AG04450 (cell line): ENCODE measurements at places on chromosomes 5 and 9. TPM values are rescaled to one million over a fixed set of nuclear protein-coding genes. Genes with fewer than 3 reads are reported as not detected.

DNA sequence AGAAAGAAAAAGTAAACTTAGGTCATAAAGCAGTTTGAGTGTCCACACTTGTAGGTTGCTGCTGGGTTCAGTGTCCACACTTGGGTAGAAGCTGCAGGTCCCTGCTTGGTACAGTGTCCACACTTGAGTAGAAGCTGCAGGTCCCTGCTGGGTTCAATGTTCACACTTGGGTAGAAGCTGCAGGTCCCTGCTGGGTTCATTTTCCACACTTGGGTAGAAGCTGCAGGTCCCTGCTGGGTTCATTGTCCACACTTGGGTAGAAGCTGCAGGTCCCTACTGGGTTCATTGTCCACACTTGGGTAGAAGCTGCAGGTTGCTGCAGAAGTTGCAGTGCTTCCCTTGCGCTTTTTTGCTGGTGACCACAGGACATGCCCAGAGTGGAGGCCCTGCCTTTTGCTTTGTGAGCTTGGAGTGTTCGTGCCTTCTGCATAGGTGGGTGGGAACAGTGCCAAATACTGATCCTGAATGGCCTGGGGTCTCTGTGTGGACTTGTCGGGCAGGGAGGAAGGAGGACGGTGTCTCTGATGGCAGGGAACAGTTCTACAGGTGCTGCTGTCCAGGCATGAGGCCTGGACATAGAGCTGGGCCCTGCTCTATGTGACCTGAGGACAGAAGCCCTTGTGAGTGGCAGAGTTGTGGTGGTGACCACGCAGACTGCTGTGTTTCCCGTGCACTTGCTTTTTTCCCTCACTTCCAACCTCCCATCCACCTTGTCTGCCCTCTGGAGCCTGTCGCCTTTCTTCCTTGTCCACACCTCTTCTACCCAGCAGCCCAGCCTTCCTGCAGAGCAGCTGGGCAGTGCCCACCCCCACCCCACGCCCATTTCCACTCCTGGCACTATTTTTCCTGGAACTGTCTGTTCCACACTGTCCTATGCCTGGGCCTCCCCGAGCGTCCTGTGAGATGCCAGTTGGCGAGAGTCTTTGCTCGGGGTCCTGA is 120.8 kb downstream of the EHMT1 start:
- no peak for DNase-seq

DNA sequence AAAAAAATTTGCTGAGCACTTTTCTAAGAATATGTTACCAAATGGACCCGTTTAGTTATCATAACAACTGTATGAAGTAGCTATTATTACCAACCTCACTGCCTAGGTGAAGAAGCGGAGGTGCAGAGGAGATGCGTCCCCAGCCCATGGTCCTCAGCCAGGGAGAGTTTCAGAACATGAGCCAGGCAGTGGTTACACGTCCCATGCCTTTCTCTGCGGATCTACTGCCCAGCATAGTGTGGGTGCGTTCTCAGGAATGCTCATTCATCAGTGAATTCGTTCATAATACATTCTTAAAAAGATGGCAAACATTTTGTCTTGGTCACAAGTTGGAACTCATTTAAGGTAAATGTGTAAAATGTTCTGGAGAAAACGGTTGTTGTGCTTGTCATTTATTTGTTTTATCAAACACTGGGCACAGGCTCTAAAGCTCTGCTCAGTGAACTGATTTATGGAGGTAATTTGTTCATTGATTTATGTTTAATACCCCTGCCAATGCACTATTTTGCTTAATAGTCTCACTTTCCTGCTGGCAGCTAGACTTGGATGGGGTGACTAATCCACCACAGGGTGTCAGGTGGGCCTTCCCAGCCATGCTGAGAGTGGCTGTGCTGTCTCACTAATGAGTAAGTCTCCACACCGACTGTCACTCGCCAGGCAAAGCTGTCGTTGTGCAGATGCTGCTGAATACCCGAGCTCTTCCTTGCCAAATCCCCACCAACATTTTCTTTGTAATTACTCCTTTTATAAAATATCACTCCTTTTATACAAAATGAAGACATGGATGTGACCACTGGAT is 248.8 kb downstream of the TENT4A start:
- DNase-seq, result no peak

GRCh38 chr5:7683753-7684152 is 167.2 kb downstream of the CFAP90 start:
- no peak for DNase-seq

DNA sequence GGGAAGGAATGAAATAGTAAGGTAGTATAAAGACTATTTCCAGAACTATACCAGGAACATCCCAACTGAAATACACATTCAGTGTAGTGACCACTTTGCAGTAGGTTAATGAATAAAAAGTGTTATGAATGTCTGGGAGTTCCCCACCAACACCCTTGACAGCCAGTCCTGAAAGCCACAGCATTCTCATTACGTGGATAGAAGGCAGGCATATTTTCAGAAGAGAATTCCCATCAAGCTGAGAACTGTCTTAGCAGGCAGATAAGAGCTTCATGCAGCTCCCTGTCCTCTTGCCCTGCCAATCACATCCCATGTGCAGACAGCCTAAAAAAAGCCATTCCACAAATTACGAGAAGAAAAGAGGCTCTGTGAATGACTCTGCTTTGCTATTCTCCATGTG is 695.0 kb downstream of the DTWD2 start:
- no peak for DNase-seq

- no peak for DNase-seq
Measured at GRCh38 chr5:61731267-61731945, 399.3 kb downstream of the ZSWIM6 start.

DNA sequence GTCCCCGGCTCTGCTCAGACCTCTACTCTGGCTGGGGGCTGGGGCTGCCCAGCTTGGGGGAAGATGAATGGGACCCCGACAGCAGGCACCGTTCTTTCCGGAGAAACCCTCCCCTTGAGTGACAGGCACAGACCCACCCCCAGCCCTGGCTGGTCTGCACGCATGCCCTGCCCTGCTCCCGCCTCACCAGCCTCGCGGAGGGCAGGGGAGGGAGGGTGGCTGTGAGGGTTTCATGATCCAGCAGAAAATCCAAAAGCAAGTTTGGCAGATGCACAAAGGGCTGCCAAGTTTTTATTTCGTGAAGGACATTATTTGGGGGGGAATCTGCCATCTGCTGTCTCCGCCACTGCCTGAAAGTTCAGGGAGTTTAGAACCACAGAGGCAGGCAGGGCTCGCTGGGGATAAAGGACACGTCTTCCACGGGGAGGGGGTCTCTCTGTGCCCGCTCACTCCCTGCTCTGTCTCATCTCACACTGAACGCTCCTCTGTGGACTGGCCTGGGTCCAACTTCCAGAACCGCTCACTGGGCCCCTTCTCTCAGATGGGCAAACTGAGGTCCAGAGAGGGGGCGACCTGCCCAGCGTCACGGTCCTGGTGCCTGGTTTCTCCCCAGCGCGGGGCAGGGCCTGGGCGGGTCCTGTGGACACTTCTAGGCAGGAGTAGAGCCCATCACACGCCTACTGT is 92.9 kb downstream of the RXRA start:
- DNase-seq, result no peak

- no peak for DNase-seq
Measured at GRCh38 chr9:95242613-95243012, 74.9 kb downstream of the FANCC start.

GRCh38 chr5:35117967-35118366 is 70.2 kb upstream of the AGXT2 start:
- DNase-seq, result no peak

DNA sequence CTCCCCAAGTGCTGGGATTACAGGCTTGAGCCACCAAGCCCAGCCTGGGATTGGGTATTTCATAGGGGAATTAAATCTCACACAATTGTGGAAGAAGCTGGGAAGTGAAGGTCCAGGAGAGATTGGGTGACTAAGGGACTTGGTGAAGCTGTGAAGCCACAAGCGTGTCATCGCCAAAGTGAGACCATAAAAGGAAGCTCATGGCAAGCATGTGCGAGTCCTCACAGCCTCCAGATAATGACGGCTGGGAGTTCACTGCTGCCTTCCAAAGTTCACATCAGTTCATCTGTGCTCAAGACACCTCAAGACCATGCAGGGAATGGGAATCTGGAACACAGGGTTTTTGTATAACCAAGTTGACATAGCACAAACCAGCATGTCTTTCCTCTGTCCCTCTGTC is 210.6 kb downstream of the MARCHF11 start:
- DNase-seq, result no peak

GRCh38 chr5:113205323-113205722 is 228.7 kb downstream of the DCP2 start:
- DNase-seq, result no peak

DNA sequence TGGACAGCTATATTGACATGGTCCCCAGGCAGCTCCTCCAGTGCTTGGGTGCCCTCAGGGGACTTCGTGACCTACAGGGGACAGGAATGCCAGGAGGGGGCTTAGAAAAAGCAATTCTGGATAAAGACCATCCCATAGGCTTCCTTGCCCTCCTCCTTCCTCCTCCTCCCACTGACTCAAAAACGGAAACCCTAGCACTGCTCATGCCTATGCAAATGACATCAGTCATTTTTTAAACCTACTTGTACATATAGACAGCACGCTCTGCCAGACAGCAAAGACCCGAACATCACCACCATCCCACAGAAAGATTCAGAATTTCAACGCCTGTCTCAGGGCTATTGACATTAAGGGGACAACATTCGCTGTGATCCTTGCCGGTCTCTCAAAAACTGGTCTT is 11.0 kb downstream of the IGFBPL1 start:
- DNase-seq, result no peak

DNA sequence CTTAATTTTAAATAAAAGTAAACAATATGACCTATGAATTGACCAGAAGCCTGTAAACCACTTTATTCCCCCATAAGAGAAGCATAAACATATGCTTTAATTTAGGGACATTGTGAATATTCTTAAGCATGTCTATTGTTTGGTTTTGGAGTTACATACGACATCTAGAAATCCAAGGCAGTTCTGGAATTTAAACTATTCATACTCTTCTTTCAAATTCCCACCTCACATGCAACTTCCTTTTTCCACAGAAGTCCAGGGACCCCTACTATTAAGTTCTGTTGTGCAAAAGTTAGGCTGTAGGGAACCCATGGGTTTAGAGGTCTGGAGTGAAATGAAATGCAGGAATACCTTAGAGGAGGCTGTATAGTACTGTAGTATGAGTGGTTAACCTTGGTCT is 2.1 kb downstream of the RIC1 start:
- DNase-seq, result no peak

DNA sequence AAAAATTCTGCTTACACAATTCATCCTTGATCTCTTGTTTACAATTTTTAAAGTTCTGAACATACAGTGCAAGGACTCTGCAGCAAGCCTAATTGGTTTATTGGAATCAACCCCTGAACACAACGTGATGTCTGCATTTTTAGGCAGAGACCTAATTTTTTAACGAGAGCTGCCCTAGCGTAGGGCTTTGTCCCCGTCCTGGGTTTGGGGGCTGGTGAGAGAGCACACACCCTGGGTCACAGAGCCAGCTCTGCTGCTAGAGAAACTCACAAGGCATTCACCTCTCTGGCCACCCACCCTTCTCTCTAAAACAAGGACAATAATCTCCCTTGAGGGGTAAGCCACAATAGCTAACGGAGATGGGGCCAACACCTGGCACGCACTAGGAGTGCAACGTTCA is 28.2 kb downstream of the SH3PXD2B start:
- no peak for DNase-seq

GRCh38 chr5:73126381-73126780 is 6.0 kb downstream of the TMEM171 start:
- DNase-seq, result no peak

DNA sequence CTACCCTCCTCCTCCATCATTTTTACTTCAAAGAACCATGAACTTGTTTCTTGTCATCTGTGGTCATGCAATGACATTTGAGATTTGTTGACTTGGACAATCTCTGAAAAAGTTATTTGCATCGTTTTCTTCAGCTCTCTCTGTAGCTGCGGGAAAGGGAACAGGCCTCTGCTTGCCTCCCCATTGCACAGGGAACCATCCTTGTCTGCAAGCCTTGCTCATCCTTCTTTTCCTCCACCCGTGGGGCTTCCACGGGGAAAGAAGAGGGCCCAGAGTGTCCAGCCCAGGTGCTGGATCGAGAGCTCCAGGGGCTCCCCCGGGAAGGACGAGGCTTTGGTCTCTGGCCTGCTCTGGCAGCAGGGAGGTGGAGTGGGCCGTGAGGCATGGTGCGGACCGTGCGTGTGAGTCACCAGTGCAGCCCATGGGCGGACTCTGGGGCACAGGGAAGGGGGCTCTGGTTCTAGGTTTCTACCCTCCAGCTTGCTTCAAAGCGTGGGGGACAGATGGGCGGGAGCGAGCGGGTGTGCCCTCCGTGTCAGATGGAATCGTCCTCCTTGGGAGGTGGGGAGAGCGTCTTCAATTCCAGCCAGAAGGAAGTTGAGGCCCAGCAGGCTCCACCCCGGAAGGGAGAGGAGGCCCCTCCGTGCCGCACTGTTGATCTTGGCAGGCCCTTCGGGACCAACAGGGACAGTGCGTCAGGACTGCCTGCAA is 6.0 kb upstream of the IRX4 start:
- DNase-seq, result no peak

GRCh38 chr5:107634981-107635848 is 35.5 kb downstream of the EFNA5 start:
- DNase-seq, result no peak

- peak; percentile 4 for DNase-seq
Measured at GRCh38 chr5:89930591-89931392, 478.8 kb downstream of the CETN3 start.

DNA sequence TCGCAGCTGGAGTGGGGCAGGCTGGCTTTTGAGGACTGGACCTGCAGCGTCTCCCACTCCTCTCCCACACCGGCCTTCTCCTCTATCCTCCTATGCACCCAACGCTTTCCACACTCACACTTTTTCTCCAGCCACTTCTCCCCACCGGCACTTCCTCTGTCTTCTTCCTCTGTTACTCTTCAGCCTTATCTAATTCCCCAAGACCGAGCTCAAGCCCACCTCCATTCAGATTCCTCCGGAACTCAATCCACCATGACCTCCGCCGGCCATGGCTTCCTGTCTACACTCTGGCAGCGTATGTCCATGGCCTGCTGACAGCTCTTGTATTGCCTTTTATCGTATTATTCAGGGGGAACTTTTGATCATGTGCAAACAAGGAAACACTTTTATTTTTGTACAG is 545 bp upstream of the OR2V1 start:
- no peak for DNase-seq

DNA sequence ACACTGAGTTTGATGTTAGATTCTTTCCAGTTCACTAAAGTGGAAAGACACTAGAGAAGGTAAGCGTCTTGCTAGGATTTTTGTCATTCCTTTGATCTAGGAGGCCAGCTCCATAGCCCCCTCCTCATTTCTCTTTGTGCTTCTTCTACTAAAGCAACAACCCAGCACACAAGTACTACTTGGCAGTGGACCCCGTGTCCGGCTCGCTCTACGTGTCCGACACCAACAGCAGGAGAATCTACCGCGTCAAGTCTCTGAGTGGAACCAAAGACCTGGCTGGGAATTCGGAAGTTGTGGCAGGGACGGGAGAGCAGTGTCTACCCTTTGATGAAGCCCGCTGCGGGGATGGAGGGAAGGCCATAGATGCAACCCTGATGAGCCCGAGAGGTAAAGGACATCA is 76.6 kb upstream of the WWC1 start:
- no peak for DNase-seq

GRCh38 chr9:84843175-84843824 is 173.8 kb downstream of the NTRK2 start:
- no peak for DNase-seq

The TRIP13 gene
- polyA plus RNA-seq, result 13.8 and 14.4 TPM in 2 replicates

The POLR3G gene
- polyA plus RNA-seq, result 4.7 and 7.3 TPM in 2 replicates

The POLE3 gene
- polyA plus RNA-seq, result 36.4 and 45.3 TPM in 2 replicates

The ORM2 gene
- not detected in 2 replicates for polyA plus RNA-seq

The RASGEF1C gene
- polyA plus RNA-seq, result not detected in 2 replicates

The CAVIN4 gene
- 0.58 and 0.71 TPM in 2 replicates for polyA plus RNA-seq

The CA9 gene
- polyA plus RNA-seq, result 1.2 and 1.3 TPM in 2 replicates

The RASGRF2 gene
- polyA plus RNA-seq, result 18.1 and 19.5 TPM in 2 replicates

The RHOBTB3 gene
- 303 and 360 TPM in 2 replicates for polyA plus RNA-seq
